Activated T-helper 1 cell treated with anti-CD3 and anti-CD28 coated beads, Interleukin-2, amount 50 U/mL, for 16 hours (primary cell): ENCODE measurements at places on chromosomes 7 and 10.

DNA sequence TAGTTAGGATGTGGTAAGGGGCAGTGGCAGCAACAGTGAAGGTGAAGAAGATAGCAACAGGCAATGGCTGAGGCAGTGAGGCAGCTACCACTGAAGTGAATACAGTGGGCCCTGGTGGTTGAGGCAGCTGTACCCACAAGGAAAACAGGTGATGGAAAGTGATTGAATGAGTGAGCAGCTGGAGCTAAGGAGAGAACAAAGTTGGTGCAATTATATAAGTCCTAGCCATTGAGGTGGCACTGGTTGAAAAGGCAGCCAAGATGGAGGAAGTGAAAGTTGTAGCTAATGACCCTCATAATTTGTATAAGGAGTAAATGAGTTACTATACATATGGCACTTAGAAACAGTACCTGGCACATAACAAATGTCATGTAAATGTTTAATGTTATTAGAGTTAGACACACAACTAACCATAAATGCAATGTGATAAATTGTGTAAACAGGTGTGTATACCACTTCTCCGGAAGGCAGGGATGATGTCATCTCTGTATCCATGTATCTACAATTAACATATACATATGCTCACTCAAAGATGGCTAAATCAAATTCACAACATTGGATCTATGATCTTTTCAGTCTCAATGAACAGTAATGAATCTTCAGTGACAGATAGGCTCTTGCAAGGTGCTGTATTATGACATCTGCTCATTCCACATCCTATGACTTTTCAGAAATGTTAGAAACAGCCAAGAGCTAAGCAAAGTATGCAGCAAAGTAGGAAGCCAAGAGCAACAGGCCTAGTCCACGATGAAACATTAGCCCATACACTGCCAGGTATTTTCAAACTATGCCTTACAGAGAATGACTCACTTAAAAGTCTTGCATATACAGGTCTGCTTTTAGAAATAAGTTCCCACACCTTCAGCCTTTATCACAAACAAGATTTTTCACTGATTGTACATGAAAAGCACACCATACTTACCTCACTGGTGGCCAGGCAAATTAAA, 10.7 kb downstream of the XPNPEP1 start:
- no peak for DNase-seq

GRCh38 chr7:101911800-101912715, 94.6 kb downstream of the CUX1 start:
- DNase-seq: no peak

DNA sequence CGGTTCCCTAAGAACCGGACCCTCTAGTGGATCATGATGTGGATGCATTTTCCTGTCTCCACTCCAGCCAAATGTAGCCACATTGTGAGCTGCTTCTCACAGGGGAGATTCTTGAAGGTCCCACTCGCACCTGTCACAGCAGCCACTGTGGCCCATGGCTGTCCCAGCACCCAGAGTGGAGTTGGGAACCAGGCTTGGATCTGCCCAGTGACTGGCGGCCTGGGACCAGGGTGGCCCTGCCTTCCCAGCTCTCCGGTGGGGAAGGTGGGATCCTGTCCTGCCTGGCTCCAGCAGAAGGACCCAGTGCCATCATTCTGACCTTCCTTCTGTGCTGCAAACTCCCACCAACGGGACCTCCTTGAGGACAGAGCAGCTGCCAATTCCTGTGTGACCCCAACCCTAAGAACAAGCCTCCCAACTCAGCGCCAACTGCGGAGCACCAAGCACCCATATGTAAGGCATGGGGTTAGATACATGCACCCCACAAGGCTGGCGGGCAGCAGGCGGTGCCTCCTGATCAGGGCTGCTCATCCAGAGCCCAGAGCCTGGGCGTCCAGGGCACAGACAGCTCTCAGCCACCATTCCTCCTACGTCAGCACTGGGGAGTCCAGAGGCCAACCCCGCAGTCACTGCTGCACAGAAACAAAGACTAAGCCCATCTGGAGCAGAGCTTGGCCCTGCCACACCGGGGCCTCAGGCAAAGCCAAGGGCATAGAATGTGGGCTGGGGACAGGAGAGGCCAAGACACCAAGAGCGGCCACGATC, 28.8 kb downstream of the EBF3 start:
- DNase-seq: no peak

- DNase-seq: no peak
Observed at GRCh38 chr10:33618196-33618595, 283.7 kb upstream of the NRP1 start.

- DNase-seq: peak; percentile 83
Observed at GRCh38 chr7:157138424-157139110, at the start of gene UBE3C. Gene UBE3C, plus strand, starts transcription at chr7:157138926. Its CDS starts 347 bp downstream, at chr7:157139273.

- DNase-seq: no peak
Observed at GRCh38 chr10:79007421-79008319, 61.1 kb upstream of the ZMIZ1 start.

- DNase-seq: no peak
Observed at GRCh38 chr7:140616328-140616727, 24.3 kb downstream of the DENND2A start.

- DNase-seq: no peak
Observed at GRCh38 chr10:116292493-116292892, 19.5 kb upstream of the GFRA1 start.

- no peak for DNase-seq
Observed at GRCh38 chr7:99457650-99458493, 8.1 kb downstream of the ATP5MF start.

GRCh38 chr7:148687555-148687954, 11.1 kb upstream of the CUL1 start:
- no peak for DNase-seq
